ENCODE measurements at places on chromosomes 7 and 10.

- no peak for DNase-seq
These were observed 237.7 kb downstream of the USP6NL start for GRCh38 chr10:11373717-11374171.

DNA sequence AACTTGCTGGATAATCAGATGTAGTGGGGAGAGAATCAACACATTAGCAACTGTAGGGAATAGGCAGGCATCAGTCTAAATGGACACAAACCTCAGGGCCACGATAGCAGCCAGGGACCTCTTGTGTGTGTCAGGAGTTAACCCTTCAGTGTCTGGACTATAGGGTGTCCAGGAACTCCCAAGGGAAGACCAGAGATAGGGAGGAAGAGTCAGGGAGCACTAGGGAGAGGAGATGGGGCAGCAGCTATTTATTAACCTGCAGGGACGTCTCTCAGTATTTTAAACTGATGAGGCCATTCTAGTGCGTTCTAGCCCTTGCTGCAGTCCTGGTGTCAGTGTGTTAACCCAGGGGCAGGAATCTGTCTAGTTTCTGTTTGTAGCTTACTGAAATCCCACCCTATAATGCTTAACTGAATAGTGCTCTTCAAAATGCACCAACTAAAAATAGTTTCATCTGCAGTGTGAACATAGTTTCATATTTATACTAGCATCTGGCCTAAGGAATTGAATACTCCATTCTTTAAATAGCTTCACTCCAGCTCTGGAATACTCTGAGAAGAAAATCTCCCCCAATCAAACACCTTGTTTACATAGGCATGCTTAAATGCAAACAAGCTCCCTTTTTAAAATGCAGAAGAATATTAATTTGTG is 62.7 kb downstream of the ARID5B start:
- DNase-seq = no peak

GRCh38 chr10:91418416-91418815 is 8.3 kb downstream of the HECTD2 start:
- no peak for DNase-seq

GRCh38 chr7:149883452-149883861 is 9.7 kb downstream of the ATP6V0E2 start:
- no peak for DNase-seq

GRCh38 chr10:75648351-75648750 is 216.9 kb downstream of the LRMDA start:
- DNase-seq = no peak

- no peak for DNase-seq
These were observed 12.2 kb downstream of the PDZD8 start for GRCh38 chr10:117363028-117363427.

DNA sequence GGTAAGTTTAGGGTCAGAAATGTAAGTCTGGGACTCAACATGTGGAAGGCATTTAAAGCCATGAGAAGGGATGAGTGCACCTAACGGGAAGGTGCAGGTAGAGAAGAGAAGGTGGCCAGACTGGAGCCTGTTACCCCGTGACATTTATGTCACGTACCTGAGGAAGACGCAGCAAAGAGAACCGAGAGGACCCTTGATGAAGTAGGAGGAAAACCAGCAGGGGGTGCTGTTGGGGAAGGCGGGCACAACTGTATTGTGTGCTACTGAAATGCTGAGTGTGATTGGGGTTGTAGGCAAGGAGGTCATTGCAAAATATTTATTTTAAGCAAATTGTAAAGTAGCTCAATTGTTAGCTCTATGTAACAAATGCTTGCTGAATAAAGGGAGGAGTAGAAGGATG is 338.2 kb upstream of the PRKCQ start:
- no peak for DNase-seq

DNA sequence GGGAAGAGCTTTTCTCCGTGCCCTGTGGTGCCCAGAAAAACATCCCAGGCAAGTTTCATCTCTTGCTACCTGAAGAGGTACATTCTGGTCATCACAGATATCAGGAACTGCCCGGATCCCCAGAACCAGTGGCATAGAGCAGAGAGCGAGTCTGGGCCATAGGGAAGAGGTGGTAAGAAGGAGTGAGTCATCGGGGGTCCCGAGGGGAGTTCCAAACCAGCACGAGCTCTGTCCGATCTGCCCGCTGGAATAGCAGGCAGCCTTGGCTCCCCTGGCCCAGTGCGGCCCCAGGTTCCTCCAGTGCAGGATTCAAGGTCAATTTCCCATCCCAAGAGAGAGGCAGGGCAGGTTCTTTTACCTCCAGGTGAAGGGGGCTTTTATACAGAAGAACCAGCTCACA is 124.7 kb downstream of the RGS10 start:
- DNase-seq = no peak

DNA sequence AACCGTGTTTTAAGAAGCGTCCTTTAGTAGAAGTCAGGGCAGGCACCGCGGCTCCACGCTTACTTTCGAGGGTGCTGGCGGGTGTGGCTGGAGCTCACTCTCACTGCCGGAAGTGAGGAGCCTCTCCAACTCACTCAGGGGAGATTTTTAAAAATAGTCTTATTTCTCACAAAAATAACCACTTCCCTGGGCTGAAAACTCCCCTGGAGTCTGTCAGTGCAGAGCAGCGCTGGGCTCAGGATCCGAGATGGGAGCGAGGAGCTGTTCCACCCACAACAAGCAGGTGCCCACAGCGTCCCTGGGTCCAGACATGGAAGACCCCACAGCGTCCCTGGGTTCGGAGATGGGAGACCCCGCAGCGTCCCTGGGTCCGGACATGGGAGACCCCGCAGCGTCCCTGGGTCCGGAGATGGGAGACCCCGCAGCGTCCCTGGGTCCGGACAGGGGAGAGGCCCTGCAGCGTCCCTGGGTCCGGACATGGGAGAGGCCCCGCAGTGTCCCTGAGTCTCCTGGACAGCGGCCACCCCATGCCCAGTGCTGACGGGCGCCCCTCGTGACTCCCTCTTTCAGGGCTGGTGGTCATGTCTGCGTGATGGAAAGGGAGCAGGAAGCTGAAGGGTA is 51.2 kb downstream of the VIPR2 start:
- no peak for DNase-seq

GRCh38 chr7:42928754-42929153 is 3.2 kb downstream of the PSMA2 start:
- DNase-seq = no peak

DNA sequence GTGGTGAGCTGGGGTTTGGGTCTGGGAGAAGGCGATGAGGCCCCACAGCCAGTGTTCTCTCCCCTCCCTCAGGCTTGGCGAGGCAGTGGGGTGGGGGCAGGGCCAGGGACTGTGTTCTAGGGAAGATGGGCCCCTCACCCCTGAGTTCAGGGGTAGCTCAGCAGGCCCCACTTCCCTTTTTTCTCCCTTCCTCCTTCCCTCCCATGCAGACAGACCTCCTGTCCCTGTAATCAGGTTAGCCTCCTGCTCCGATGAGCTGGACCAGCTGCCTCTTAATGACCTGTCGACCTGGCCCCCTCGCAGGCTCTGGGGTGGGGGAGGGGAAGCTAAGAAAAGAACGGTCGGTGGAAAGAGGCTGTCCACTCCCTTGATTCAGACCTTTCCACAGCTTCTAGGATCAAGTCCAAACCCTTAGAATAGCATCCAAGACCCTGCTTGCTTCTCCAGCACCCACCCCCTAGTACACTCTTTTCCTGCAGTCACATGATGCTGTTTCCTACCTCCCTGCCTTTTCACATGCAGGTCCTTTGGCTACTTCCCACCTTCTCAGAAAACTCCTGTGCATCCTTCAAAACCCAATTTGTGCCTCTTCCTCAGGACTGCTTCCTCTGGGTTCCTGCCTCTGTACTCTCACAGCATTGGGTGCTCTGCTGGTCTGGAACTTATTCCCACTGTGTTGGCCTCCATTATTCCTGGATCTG is 64.1 kb downstream of the ZMIZ1 start:
- DNase-seq = no peak

GRCh38 chr10:8830876-8831275 is 776.4 kb downstream of the GATA3 start:
- DNase-seq = no peak

- DNase-seq = no peak
These were observed 867.6 kb downstream of the SORCS1 start for GRCh38 chr10:106296750-106297392.

- no peak for DNase-seq
These were observed 146.8 kb downstream of the CELF2 start for GRCh38 chr10:11164551-11164802.

GRCh38 chr10:89427629-89428028 is 13.3 kb downstream of the IFIT5 start:
- no peak for DNase-seq

GRCh38 chr7:134140889-134141867 is 14.0 kb downstream of the LRGUK start:
- DNase-seq = peak; percentile 21

Data from C1 segment of cervical spinal cord (tissue), 14 donors.